Right forelimb (tissue), 1 donor: ENCODE measurements at places on chromosomes 16 and 17.

DNA sequence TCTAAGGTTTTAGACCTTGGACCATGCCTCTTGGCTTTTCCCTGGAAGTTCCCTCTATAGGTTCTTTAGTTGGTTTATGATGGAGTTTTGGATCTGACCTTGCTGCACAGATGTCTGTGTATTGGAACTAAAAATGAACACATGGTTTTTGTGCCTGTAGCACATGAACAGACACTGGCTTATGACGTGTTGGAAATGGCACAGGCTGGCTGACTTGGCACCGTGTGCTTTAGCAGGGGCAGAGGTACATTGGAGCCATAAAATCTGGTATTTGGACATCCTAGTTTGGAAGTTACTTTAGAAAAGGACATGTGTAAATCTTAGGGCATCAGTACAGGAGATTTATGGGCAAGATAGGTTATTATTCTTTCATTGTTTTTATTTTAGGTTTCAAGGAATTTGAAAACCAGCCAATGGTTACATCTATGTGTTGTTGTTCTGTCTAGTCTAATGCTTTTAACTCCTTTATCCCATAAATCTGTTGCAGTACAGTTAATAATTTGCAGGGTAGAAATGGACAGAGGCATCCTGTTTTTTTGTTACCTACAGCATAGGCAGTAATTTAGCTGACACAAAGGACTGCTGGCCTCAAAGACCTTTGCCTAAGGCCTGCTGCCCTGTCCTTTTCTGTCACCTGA, 6.0 kb downstream of the SOCS7 start:
- no peak for DNase-seq

GRCh38 chr17:32523017-32523680, 36.4 kb downstream of the CDK5R1 start:
- no peak for DNase-seq

- DNase-seq, result no peak
Observed at GRCh38 chr17:40848583-40849235, 18.3 kb downstream of the KRT12 start.

DNA sequence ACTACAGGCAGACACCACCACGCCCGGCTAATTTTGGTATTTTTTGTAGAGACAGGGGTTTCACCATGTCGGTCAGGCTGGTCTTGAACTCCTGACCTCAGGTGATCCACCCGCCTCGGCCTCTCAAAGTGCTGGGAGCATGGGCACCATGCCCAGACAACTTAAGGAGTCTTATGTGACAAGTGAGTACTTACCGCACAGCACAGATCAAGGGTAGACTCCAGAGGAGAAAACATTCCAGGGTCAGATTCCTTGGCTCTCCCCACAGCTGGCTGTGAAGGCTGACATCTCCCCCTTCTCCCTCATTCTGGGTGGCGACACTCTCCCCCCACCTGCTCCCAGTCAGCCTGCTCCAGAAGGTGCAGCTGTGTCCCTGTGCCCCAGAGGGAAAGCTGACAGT, 10.6 kb downstream of the ZSCAN10 start:
- DNase-seq, result no peak

GRCh38 chr16:23303685-23304084, 1.6 kb downstream of the SCNN1B start:
- no peak for DNase-seq
